Activated CD4-positive, alpha-beta T cell treated with anti-CD3 and anti-CD28 coated beads, Interleukin-2, amount 10 ng/mL, durations not matched to agents 24 days and 14 days (primary cell): ENCODE measurements at places on chromosomes 7 and 10. TPM values are rescaled to one million over a fixed set of nuclear protein-coding genes. Genes with fewer than 3 reads are reported as not detected.

GRCh38 chr7:23353172-23353571 is 54.0 kb downstream of the MALSU1 start:
- no peaks in the 10 kb centered on the region for H3K36me3 ChIP-seq
- H3K4me3 ChIP-seq = no peak overlapping the region
- peaks cover 22% of the 10 kb centered on the region for H3K27me3 ChIP-seq
- peaks cover 27% of the 10 kb centered on the region for H3K4me1 ChIP-seq

DNA sequence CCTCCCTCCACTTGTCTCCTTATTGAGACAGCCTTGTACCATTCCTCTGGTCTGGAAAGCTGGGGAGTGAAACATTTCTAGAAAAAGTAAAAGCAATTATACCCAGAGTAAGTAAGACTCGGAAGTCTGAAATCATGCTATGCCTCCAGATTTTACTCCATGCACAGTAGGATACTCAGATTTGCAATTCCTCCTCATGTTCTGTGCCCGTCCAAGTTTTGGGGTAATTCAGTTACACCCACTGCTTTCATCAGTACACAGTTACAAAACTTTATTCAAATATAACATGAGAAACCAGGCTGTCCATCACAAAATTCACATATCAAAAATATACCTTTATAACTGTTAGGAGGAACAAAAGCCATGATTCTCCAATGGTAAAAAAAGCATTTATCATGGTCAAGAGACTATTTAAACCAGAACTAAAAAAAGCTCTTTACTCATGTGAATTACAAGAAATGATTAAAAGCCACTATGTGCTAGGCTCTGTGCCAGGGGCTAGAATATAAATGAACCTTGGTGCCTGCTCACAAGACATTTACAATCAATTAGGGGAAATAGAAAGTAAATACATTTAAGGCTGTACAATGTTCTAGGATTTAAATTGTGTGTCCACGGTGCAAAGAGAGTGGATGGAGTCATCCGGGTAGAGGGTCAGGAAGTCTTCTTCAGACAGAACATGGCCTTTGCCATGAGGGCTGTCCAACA is 320.2 kb downstream of the ELMO1 start:
- H3K4me1 ChIP-seq = peaks cover 9% of the 10 kb centered on the region
- no peak overlapping the region for H3K4me3 ChIP-seq
- DNase-seq = no peak
- no peaks in the 10 kb centered on the region for H3K27me3 ChIP-seq
- H3K36me3 ChIP-seq = peaks cover 78% of the 10 kb centered on the region
- H3K27ac ChIP-seq = no peak overlapping the region

- no peaks in the 10 kb centered on the region for H3K4me1 ChIP-seq
- no peaks in the 10 kb centered on the region for H3K27me3 ChIP-seq
- peaks cover 61% of the 10 kb centered on the region for H3K36me3 ChIP-seq
- no peak overlapping the region for H3K27ac ChIP-seq
- H3K4me3 ChIP-seq = no peak overlapping the region
Observed at GRCh38 chr7:98907570-98907969, 29.2 kb downstream of the TRRAP start.

DNA sequence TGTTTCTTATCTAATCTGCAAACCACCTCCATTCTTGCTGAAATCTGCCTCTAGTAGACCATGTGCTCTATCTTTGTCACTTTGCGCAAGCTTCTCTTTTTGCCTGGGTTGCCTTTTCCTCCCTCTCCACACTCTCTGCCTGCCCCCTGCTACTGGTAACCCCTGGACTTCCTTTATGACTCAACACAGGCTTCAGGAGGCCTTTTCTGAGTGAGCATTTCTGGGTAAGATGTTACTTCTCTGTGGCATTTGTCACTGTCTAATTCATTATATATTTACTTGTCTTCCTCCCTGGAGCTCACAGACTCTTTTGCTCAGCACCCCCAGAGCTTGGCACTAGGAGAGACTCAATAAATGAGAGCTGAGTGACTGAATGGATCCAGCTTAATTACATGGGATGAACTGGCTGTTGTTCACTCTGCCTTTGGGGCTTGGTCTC is 8.4 kb downstream of the GOLGA7B start:
- no peaks in the 10 kb centered on the region for H3K36me3 ChIP-seq
- H3K4me3 ChIP-seq = no peak overlapping the region
- H3K27ac ChIP-seq = peak overlapping the region; percentile 17
- peaks cover 1% of the 10 kb centered on the region for H3K27me3 ChIP-seq

GRCh38 chr10:43402880-43403452 is 6.0 kb downstream of the HNRNPF start:
- no peaks in the 10 kb centered on the region for H3K27me3 ChIP-seq
- H3K4me3 ChIP-seq = peak overlapping the region; percentile 96
- peak overlapping the region; percentile 14 for H3K27ac ChIP-seq
- H3K36me3 ChIP-seq = peaks cover 68% of the 10 kb centered on the region
- no peak for DNase-seq
- peaks cover 56% of the 10 kb centered on the region for H3K4me1 ChIP-seq

- peaks cover 40% of the 10 kb centered on the region for H3K4me1 ChIP-seq
- peaks cover 7% of the 10 kb centered on the region for H3K36me3 ChIP-seq
- DNase-seq = no peak
- H3K27ac ChIP-seq = peak overlapping the region; percentile 83
Observed at GRCh38 chr7:148856578-148856881, 27.6 kb downstream of the EZH2 start.

The ELMO1 gene
- total RNA-seq = 110 and 121 TPM in 2 replicates

The OPALIN gene
- not detected in 2 replicates for total RNA-seq

The LIPF gene
- total RNA-seq = not detected in 2 replicates
